Activated CD8-positive, alpha-beta memory T cell treated with anti-CD3 and anti-CD28 coated beads, Interleukin-2, amount 10 ng/mL, durations not matched to agents 7 days and 5 days (primary cell): ENCODE measurements at places on chromosomes 16 and 17. TPM values are rescaled to one million over a fixed set of nuclear protein-coding genes. Genes with fewer than 3 reads are reported as not detected.

Gene NPIPA3
- total RNA-seq, result not detected

- no peak for DNase-seq
These were observed 148.9 kb downstream of the XYLT1 start for GRCh38 chr16:17321824-17322223.

Gene STX8
- total RNA-seq, result 57.9 TPM

GRCh38 chr17:17443173-17443572 lies 33.6 kb upstream of the MED9 start:
- no peak for DNase-seq

DNA sequence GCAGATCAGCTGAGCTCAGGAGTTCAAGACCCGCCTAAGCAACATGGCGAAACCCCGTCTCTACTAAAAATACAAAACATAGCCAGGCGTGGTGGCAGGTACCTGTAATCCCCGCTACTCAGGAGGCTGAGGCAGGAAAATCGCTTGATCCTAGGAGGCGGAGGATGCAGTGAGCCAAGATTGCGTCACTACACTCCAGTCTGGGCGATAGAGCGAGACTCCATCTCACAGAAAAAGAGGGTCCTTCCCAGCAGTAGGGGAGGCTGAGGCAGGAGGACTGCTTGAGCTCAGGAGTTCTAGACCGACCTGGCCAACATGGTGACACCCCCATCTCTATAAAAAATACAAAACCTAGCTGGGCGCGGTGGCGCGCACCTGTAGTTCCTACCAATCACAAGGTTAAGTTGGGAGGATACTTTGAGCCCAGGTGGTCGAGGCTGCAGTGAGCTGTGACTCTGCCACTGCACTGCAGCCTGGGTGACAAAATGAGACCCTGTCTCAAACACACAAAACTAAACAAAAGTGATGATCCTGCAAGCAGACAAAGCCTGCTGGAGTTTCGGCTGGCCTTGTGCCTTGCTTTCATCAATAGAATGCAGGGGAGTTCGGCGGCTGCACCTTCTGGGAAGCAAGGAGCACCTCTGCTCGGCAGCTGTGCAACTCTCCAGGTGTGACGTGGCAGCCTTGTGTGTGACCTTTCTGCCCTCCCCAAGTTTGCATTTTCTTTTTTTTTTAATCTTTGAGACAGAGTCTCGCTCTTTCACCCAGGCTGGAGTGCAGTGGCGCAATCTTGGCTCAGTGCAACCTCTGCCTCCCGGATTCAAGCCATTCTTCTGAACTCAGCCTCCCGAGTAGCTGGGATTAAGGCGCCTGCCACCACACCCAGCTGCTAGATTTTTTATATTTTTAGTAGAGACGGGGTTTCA lies 12.4 kb upstream of the YWHAE start:
- DNase-seq, result no peak

GRCh38 chr17:80393961-80394360 lies 21.0 kb upstream of the ENDOV start:
- DNase-seq, result no peak

Gene KREMEN2
- 0.35 TPM for total RNA-seq

Gene CSF3
- not detected for total RNA-seq

DNA sequence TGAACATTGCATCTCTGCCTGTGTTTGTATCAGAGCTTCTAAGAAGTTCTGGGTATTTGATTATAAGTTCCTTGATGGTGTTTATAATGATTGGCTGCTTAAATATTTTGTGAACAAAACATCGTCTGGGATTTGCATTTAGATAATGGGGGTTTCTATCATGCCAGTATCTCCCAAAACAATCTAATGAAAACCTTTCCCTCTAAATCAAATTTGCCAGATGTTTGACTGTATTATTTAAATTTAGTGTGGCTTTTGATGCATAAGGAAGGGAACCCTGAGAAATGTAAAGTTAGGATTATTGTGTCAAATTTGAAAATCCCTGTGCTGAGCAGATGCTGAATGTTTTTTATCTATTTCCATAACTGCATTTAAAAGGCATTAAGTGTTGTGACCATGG lies 159.9 kb downstream of the HS3ST3A1 start:
- no peak for DNase-seq

DNA sequence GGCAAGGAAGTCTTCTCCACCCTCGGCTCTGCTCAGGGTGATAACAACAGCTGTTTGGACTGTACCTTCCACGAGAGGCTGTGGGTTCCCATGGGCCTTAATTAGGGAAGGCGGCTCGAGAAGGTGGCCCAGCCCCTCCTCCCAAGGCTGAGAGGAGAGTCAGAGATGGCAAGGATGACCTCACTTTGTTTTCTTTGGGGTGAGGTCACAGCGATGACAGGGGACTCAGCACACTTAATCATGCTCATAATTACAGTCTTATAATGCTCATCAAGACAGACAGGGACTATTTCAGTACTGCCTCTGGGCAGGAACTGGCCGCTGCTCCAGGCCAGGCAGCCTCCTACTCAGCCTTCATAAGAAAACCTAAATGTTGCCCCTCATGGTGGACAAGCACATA lies 19.7 kb downstream of the WFDC1 start:
- DNase-seq, result no peak

Gene IRX5
- not detected for total RNA-seq

Gene MFAP4
- total RNA-seq, result not detected

Gene HOXB5
- total RNA-seq, result 0.16 TPM

DNA sequence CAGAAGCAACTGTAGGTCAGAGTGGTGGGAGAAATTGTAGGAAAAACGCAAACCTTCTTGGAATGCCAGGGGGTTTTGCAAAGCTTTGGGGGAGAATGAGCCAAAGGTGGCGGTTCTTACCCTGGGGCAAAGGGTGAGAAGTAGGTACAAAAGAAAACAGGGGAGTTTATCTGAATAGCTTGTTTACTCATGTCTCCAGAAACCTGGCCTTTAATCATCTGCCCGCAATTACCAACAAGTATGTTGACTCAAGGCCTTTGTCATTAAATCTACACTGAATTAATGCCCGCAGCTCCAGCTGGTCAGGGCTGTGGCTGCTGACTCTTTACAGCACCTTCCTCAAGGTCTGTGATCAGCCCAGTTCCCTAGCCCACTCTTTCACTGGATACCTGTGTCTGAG lies 320.1 kb downstream of the CBLN1 start:
- DNase-seq, result no peak

GRCh38 chr17:57556977-57557376 lies 188.1 kb downstream of the CCDC182 start:
- DNase-seq, result no peak
